T-cell (primary cell): ENCODE measurements at places on chromosomes 2 and 18.

GRCh38 chr2:100818003-100818605 is 1.8 kb upstream of the NPAS2 start:
- peak; percentile 19 for DNase-seq
- H3K27me3 ChIP-seq, result peaks cover 24% of the 10 kb centered on the region
- no peaks in the 10 kb centered on the region for H3K36me3 ChIP-seq
- peak overlapping the region; percentile 35 for H3K4me3 ChIP-seq
- no peak overlapping the region for H3K27ac ChIP-seq
- H3K4me1 ChIP-seq, result peaks cover 30% of the 10 kb centered on the region

- no peak overlapping the region for H3K4me3 ChIP-seq
- no peaks in the 10 kb centered on the region for H3K4me1 ChIP-seq
- DNase-seq, result no peak
- no peaks in the 10 kb centered on the region for H3K27me3 ChIP-seq
- no peaks in the 10 kb centered on the region for H3K36me3 ChIP-seq
- H3K27ac ChIP-seq, result no peak overlapping the region
Measured at GRCh38 chr2:122007126-122007525, 251.7 kb downstream of the TSN start.

DNA sequence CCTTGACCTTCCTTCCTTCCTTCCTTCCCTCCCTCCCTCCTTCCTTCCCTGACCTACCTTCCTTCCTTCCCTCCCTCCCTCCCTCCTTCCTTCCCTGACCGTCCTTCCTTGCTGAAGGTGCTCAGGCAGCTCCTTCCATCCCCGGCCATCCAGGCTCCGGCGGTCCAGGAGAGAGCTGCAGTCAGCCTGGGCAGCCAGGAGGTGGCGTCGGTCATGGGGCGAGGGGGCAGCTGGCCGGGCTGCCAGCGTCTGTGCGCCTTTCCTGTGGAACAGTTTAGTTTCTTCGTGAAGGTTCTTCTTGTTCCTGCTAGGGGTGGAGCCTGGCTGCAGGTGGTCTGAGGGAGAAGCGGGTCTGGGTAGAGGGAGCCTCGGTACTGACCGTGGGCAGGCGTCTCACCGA is 15.7 kb downstream of the GPR35 start:
- H3K27ac ChIP-seq, result no peak overlapping the region
- H3K27me3 ChIP-seq, result no peaks in the 10 kb centered on the region
- peaks cover 3% of the 10 kb centered on the region for H3K4me1 ChIP-seq
- H3K36me3 ChIP-seq, result no peaks in the 10 kb centered on the region
- H3K4me3 ChIP-seq, result no peak overlapping the region

GRCh38 chr18:35581546-35581897 is at the start of gene GALNT1:
Gene GALNT1 (plus strand): TSS chr18:35581740. CDS start chr18:35654663, 72,923 bp downstream.
- H3K27me3 ChIP-seq, result no peaks in the 10 kb centered on the region
- H3K4me3 ChIP-seq, result peak within 1 kb of the TSS; percentile 79
- DNase-seq, result no peak
- H3K4me1 ChIP-seq, result peaks cover 5% of the 10 kb centered on the region
- no peaks in the 10 kb centered on the region for H3K36me3 ChIP-seq

- peaks cover 15% of the 10 kb centered on the region for H3K27me3 ChIP-seq
- no peak overlapping the region for H3K27ac ChIP-seq
- no peaks in the 10 kb centered on the region for H3K4me1 ChIP-seq
- no peaks in the 10 kb centered on the region for H3K36me3 ChIP-seq
- H3K4me3 ChIP-seq, result no peak overlapping the region
Measured at GRCh38 chr2:216700781-216701180, 5.4 kb upstream of the IGFBP5 start.

- H3K27me3 ChIP-seq, result no peaks in the 10 kb centered on the region
Measured at GRCh38 chr2:154439156-154439555, 259.3 kb upstream of the KCNJ3 start.

DNA sequence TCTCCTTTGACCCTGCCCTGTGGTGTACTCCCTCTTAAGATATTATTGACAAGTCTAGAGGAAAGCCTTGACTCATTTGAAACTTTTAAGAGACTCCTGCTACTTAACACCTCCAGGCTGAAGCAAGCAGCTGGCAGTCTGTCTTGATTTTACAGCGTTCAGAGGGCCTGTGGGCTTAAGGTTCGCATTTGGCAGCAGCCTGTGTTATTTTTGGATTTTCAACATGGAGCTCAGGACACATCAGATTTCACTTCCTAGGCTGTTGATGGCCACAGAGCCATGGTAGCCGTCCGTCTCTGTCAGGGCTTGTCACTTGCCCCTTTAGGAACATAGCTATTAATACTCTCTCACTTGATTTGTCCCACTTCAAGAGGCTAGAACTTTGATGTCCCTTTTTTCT is 73.6 kb downstream of the VWA3B start:
- H3K4me1 ChIP-seq, result no peaks in the 10 kb centered on the region
- H3K27ac ChIP-seq, result no peak overlapping the region
- DNase-seq, result no peak
- H3K36me3 ChIP-seq, result no peaks in the 10 kb centered on the region

- H3K36me3 ChIP-seq, result no peaks in the 10 kb centered on the region
- H3K4me1 ChIP-seq, result peaks cover 2% of the 10 kb centered on the region
- H3K4me3 ChIP-seq, result no peak overlapping the region
- H3K27ac ChIP-seq, result no peak overlapping the region
- no peak for DNase-seq
Measured at GRCh38 chr18:3148930-3149535, 70.7 kb downstream of the MYOM1 start.

DNA sequence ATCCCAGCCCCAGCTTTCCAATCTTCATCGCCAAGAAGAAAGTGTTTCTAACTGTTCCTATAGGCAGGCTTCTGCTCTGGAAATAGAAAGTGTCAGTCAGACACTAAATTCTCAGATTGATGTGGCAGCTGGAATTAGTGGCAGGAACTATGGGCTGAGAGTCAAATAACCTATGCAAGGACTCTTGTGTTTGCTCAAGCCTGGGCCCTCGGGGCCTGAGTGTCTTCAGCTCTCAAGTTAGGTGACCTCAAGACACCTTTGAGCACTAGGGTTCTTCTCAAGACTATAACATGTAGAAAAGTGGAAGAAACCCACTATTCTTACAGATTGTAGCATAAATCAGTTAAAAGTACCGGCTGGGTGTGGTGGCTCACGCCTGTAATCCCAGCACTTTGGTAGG is 694.5 kb downstream of the RNF144A start:
- no peak overlapping the region for H3K4me3 ChIP-seq
- no peak for DNase-seq
- H3K27me3 ChIP-seq, result no peaks in the 10 kb centered on the region
- no peak overlapping the region for H3K27ac ChIP-seq

DNA sequence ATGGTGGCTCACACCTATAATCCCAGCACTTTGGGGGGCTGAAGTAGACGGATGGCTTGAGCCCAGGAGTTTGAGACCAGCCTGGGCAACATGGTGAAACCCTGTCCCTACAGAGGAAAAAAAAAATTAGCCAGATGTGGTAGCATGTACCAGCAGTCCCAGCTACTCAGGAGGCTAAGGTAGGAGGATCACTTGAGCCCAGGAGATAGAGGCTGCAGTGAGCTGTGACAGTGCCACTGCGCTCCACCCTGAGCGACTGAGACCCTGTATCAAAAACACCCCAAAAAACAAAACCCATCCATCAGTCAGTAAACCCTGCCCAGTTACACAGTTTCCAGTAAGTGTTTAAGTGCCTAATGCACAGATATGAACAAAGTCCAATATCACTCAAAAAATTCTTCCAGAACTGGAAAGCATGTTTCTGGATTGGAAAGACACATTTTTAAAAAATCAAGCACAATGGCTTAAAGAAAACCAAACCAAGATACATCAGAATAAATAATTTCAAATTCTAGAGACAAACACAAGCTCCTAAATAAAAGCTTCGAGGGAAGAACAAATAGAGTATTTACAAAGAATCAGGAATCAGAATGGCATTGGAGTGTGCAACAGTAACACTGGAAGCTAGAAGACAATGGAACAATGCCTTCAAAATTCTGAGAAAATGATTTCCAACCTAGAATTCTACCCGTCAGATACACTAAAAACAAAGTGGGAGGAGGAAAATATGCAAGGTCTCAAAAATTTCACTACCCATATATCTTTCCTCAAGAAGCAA is 72.4 kb downstream of the TLK1 start:
- peak overlapping the region; percentile 35 for H3K27ac ChIP-seq
- DNase-seq, result no peak
- H3K4me3 ChIP-seq, result no peak overlapping the region
- no peaks in the 10 kb centered on the region for H3K27me3 ChIP-seq
- H3K4me1 ChIP-seq, result peaks cover 12% of the 10 kb centered on the region
- peaks cover 6% of the 10 kb centered on the region for H3K36me3 ChIP-seq

GRCh38 chr18:4847056-4847455 is 350.0 kb downstream of the AKAIN1 start:
- H3K36me3 ChIP-seq, result no peaks in the 10 kb centered on the region
- H3K27me3 ChIP-seq, result no peaks in the 10 kb centered on the region
- DNase-seq, result no peak
- H3K4me3 ChIP-seq, result no peak overlapping the region
- H3K4me1 ChIP-seq, result no peaks in the 10 kb centered on the region
- no peak overlapping the region for H3K27ac ChIP-seq

GRCh38 chr18:11368020-11368419 is 218.7 kb upstream of the PIEZO2 start:
- H3K4me1 ChIP-seq, result no peaks in the 10 kb centered on the region
- no peak overlapping the region for H3K27ac ChIP-seq
- no peaks in the 10 kb centered on the region for H3K27me3 ChIP-seq
- no peak overlapping the region for H3K4me3 ChIP-seq

GRCh38 chr2:8882094-8882493 is 44.7 kb upstream of the KIDINS220 start:
- no peaks in the 10 kb centered on the region for H3K27me3 ChIP-seq
- no peak for DNase-seq
- no peaks in the 10 kb centered on the region for H3K4me1 ChIP-seq
- no peak overlapping the region for H3K4me3 ChIP-seq
- H3K36me3 ChIP-seq, result no peaks in the 10 kb centered on the region

GRCh38 chr18:13762690-13763439 is 36.4 kb downstream of the RNMT start:
- H3K4me3 ChIP-seq, result no peak overlapping the region
- no peaks in the 10 kb centered on the region for H3K4me1 ChIP-seq
- H3K36me3 ChIP-seq, result no peaks in the 10 kb centered on the region
- no peak for DNase-seq

GRCh38 chr2:168671932-168672331 is 130.5 kb upstream of the NOSTRIN start:
- H3K36me3 ChIP-seq, result no peaks in the 10 kb centered on the region
- H3K27me3 ChIP-seq, result no peaks in the 10 kb centered on the region
- no peaks in the 10 kb centered on the region for H3K4me1 ChIP-seq

DNA sequence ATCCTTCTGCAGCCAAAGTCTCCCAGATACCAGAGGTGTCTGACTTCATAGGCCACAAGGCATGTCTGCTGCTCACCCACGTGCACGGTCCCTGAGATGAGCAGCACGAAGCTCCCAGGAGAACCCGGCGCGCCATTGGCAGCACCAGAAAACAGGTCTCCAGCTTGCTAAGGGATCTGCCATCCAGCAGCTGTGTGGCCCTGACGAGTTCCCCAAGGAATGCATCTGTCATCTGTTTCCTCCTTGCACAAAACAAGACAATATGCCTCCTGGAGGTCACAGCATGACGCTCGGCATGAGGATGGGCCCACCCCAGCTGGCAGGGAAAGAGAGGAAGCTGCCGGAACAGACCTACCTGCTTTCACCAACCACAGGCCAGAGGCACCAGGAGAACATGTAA is 29.2 kb downstream of the HS6ST1 start:
- H3K27me3 ChIP-seq, result no peaks in the 10 kb centered on the region
- H3K4me3 ChIP-seq, result no peak overlapping the region
- DNase-seq, result no peak
- H3K27ac ChIP-seq, result no peak overlapping the region
- no peaks in the 10 kb centered on the region for H3K4me1 ChIP-seq

DNA sequence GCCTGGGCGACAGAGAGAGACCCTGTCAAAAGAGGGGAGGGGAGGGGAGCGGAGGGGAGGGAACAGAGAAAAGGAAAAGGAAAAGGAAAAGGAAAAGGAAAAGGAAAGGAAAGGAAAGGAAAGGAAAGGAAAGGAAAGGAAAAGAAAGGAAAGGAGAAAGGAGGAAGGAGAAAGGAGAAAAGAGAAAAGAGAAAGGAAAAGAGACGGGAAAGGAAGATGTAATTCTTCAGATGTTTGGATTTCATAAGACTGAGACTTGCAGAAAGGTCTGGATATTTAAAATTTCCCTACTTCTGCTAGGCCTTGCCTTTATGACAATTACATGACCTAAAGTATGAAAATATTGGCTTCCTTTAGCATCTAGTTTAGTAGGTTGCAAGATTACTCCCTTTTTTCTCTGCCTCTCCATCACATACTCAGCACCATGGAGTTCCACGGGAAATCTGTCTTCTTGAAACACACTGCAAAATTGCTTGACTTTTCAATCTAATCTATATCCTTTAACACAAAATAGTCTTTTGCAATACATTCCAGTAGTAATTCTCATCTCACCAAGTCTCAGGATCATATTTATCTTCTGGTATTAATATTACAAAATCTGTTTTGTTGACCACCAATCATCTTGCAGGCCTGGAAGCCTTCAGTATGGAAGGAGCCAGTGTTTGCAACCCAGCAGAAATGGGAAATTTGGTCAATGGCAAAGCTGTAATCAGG is 383.5 kb downstream of the ZEB2 start:
- H3K4me3 ChIP-seq, result no peak overlapping the region
- H3K27ac ChIP-seq, result no peak overlapping the region
- no peaks in the 10 kb centered on the region for H3K27me3 ChIP-seq
- H3K4me1 ChIP-seq, result no peaks in the 10 kb centered on the region
